ENCODE measurements at places on chromosomes 7 and 10.

DNA sequence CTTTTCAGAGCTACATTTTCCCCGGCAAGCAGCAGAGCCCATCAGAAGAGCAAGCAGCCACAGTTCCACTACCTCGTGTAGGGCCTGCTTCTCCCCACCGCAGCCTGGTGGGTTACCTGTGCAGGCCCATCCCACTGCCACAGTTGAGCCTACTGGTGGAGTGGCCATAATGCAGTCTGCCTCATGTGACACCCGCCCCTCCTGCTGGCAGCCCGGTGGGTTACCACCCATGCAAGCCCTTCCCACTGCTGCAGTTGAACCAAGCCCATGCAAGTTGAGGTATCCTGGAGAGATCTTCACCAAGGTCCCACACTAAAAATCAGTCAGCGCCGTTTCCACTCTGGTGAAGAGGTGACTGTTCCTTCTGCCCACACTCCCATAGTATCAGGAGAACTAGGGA is 32.1 kb upstream of the CNNM1 start:
- DNase-seq = no peak

GRCh38 chr10:73788864-73789658 is 3.7 kb downstream of the ZSWIM8 start:
- DNase-seq = no peak

DNA sequence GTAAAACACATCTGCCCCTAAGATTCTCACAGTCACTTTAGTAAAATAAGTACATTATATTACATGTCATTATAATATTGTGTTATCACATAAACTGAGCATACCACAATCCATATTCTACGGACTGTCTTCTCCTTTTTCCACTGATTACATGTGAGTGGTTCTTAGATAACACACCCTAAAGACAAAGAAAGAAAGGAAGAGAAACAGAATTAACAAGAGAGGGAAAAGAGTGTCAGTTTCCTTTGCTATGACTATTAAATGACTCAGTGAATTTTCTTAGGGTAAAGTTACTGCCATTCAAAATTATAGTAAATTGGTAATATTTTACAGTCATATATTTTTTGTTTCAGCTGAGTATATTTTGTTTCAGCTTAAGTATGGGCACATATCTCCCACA is 268.3 kb downstream of the TWIST1 start:
- DNase-seq = peak; percentile 36

- DNase-seq = no peak
These were observed 265.9 kb downstream of the SNX13 start for GRCh38 chr7:17674166-17674942.

- DNase-seq = peak; percentile 87
These were observed 18.6 kb downstream of the NSMCE4A start for GRCh38 chr10:121956111-121957061.

GRCh38 chr10:33046792-33047191 is 88.8 kb upstream of the ITGB1 start:
- no peak for DNase-seq

DNA sequence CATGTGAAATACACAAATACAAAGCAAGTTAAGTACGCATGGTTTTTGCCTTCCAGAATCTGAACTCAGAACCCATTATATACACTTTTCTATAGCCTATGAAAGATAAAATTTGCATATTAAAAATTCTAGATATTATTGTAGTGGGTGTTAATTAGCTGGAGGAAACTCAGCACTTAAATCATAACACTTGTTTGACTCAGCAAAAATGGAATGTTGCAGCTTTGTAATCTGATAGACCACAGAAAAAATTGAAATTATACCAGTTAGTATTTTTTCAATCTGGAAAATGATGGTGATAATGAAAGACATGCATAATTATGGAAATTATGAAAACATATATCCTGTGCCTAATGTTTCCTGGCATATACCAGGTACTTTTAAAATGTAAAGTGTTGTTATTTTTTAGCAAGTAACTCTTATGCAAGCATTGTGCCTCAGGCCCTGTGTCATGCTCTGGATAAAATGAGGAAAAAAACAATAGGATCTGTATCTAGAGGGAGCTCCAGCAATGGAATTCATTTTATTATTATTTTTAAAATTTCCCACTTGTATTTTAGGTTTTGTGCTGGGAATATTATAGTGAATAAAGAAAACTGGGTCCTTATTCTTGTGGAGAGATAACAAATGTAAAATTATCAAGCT is 490.4 kb upstream of the SEMA3A start:
- DNase-seq = peak; percentile 13
